KG1 (cell line): ENCODE measurements at places on chromosomes 5 and 9.

GRCh38 chr5:107783551-107783950 lies 112.8 kb upstream of the EFNA5 start:
- no peak for DNase-seq

DNA sequence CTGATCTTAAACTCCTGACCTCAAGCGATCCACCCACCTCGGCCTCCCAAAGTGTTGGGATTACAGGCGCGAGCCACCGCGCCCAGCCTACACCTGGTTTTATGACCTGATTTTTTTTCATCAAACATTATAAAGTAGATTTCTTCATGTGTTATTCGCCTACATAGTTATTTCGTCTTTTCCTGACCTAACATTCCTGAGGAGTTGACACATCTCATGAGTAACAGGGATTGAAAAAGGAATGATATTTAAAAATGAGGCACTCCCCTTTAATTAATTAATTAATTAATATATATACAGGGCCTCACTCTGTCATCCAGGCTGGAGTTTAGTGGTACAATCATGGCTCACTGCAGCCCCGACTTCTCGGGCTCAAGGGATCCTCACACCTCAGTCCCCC lies 20.2 kb upstream of the MTMR12 start:
- DNase-seq: no peak

GRCh38 chr5:149514512-149514911 lies 36.7 kb downstream of the CSNK1A1 start:
- no peak for DNase-seq

DNA sequence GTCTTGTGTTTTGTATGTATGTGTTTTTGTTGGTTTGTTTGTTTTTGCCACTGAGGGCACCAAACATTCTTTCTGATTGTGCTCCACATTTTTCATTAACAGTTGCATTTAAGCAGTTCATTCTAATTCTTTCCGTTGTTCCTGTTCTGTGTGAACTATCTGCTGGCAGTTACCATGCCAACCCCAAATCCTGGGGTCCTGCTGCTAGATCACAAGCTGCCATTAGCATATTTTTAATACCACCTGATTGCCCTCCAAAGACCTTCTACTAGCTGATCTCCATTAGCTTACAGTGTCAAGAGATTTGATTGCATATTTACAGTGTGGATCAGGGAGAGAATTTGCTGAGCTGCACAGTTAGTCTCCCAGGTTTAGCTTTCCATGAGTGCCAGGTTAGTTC lies 40.6 kb upstream of the STARD4 start:
- no peak for DNase-seq
